ENCODE measurements at places on chromosomes 2 and 18.

GRCh38 chr2:102190430-102191107, 3.7 kb downstream of the IL1RL2 start:
- no peak for DNase-seq

DNA sequence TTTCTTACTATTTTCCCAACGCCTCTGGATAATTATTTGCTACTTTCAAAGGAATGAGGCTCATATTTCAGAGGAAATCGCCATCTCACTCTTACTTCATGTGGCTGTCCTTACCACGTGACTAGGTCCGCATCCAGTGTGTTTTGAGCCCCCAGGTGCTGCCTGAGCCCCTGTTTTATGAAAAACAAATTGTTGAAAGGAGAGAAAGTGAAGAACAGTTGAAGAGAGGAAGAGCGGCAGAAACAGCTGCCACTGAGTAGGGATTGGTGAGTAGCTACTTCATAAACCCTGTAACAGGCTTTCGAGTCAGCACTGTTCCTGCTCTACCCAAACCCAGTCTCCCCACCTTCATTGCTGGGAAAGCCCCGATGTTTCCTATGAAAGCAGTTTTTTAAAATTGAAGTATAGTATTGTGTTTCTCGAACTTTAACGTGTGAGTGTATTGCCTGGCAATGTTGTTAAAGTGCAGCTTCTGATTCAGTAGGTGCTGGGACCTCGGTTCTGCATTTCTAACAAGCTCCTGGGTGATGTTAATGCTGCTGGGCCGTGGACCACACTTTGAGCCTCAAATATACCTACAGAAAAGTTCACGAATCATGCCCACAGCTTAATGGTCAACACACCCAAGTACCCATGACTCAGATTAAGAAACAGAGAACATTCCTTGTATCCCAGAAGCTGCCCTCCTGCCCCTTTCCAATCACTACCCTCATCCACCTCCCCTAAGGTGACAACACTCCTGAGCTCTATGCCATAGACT, 39.7 kb downstream of the TMEM177 start:
- no peak for DNase-seq

- no peak for DNase-seq
Measured at GRCh38 chr2:218329027-218329825, 27.4 kb upstream of the CATIP start.

DNA sequence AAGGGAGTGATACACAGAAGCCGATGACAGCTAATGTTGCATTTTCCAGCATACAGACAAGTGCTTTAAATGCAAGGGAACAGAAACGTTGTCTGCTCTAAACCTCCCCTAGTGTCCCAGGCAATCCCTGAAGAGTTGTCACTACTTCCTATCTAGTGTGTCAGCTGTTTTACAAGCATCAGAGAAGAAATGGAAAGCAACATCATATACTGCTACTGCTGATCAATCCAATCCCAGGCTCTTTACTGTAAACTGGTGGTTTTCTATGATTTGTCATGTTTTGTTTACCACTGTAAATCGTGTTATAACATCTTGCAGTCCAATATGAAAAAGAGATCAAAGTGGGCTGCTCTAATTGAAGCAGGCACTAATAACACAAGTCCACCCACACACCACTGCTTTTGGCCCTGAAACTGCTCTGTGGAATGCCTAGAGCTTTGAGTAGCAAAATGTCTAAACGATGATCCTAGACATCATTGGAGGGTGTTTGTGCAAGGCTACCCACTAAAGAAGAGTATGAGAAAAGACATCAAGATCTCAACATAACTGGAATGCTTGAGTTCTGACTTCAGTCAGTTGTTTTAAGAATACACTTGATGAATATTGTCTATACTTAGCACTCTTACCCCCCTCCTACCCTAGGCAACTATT, 18.1 kb upstream of the ROCK1 start:
- DNase-seq = no peak

DNA sequence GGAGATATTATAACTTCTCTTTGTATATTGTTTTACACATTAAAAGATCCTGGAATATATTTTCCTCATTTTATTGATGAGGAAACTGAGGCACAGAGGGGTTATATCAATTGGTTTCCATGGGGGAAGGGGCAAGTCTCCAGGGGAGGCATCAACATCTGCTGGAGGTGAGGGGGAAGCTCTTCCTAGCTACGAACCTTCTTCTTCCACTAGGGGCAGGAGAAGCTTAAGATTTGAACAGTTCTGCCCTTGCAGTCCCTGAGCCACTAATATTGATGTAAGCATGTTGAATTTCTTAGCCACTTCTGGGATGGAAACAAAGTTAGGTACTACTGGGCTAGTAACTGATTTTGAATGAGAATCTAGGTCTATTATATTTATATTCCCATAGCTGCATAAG, 140.1 kb upstream of the AQP4 start:
- DNase-seq = no peak

DNA sequence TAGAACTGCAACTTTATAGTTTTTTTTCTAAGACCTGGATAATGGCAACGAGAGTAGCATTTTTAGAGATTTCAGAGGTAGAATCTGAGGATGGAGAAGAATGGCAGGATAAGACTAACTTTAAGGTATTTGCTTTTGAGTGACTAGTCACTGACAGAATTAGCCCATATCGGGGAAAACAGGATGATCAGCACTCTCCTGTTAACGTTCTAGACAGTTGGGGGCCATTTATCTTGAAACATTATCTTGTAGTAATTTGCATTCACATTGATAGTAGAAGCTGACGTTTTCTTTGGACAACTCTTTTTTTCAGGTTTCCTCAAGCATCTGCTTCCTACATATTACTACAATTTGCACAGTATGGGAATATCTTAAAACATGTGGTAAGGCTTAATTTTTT, 32.9 kb downstream of the NUP35 start:
- DNase-seq = no peak

- no peak for DNase-seq
Measured at GRCh38 chr2:38164881-38165280, 88.9 kb upstream of the CYP1B1 start.

DNA sequence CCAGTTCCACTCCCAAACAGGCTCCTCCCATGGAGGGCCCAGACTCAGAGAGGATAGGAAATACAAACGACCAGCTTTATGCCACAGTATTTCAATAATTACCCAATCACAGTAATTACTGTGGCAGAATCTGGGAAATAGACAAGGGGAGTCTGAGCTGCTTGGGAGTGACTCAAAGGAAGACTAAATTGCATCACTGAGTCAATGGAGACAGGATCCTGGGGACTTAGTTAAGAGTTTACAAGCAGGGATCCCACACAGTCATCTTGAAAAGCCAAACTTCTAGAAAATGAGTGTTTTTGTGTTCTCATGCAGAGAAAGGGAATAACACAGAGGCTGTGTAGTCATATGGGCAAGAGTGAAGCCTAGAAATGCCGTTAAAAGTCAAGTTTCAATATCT, 1142.1 kb downstream of the CNTNAP5 start:
- no peak for DNase-seq

DNA sequence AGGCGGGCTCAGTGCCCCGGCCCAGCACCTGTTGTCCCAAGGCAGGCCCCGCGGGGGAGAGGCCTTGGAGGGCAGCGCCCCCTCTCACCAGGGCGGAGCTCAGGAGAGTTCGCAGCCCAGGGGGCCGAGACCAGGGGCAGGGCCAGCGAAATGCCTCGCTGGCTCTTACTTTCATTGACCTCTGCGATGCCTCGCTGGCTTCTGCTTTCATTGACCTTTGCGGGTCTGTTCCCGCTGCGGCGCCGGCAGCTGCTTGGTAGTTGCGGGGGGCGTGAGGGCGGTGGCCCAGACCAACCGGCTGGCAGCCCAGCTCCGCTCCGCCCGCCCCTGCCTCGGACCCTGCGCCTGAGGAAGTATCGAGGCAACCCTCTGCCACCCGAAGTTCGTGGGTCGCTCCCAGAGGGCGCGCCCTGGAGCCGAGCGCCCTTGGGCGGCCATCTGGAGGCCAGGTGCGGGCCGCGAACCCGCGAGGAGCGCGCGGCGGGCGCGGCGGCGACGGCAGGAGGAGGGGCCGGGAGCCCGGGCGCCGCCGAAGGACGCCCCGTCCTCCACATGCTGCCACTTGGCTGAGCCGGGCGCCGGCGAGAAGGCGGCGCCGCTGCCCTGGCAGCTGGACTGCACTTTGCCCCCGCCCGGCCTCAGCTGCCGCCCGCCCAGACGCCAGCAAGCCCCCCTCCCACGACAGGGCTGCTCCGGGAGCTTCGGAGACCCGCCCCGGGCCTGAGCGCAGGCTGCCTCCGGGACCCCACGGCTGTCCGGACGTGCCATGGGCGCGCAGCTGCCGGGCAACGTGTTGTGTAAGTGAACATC, 118.0 kb upstream of the MSTN start:
- no peak for DNase-seq

GRCh38 chr18:35454803-35455202, 43.0 kb downstream of the INO80C start:
- DNase-seq = no peak

- DNase-seq = no peak
Measured at GRCh38 chr18:45171679-45172191, 443.5 kb upstream of the SLC14A2 start.

- no peak for DNase-seq
Measured at GRCh38 chr18:7367336-7367735, 136.4 kb downstream of the LRRC30 start.

DNA sequence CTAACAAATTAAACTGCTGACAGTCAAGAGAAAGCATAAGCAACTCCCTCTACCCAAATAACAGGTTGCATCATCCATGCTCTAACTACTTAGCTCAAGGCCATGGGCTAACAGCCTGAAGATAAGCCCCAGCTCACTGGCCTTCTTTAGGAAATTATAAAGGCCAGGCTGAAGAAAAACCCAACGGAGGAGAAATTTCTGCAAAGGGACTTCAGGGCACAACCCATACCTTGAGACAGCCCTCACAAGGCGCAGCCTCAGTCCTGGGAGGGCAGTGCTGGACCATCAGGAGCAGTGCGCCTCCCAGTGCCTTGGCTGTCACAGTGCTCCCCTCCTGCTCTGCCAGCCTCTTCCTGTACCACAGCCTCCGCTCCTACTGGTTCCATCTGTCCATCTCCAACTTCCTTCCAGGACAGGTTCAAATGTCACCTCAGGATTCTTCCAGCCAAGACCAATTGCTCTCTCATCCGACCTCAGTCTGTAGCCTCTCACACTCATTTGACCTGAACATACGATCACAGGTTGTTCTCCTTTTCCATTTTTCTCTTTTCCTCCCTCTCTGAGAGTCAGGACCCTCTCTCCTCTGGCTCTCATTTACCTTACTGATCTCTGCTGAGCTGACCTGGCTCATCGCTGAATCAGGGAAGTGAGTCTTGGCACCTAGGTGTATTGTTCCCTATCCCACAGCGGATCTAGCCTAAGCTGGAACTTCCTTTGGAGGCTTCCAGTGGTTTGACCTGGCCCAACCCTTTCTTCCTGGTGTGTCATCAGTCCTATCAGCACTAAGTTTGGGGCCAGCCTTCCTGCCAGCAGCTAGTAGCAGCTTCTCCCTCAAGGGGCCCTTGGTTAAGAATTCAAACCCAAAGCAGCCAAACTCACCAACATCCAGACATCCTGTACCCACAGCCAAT, 1.9 kb downstream of the MCFD2 start:
- DNase-seq = no peak

DNA sequence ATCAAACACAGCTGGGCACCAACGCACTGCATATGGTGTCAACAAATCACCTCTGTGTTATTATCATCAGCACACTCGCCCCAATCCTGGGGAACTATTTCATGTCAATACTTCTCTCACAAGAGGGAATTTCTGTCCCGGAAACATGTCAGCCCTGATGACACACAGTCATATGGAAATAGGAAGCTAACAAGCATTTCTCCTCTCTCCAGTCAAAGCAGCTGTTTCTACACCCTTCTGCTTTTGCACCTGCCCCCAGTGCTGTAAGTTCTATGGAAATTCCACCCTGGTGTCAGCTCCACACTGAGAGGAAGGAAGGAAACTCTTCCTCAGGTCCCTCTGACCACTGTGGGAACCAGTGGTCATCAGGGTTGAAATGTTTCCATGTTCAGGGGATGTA, 447.6 kb upstream of the ID2 start:
- no peak for DNase-seq

DNA sequence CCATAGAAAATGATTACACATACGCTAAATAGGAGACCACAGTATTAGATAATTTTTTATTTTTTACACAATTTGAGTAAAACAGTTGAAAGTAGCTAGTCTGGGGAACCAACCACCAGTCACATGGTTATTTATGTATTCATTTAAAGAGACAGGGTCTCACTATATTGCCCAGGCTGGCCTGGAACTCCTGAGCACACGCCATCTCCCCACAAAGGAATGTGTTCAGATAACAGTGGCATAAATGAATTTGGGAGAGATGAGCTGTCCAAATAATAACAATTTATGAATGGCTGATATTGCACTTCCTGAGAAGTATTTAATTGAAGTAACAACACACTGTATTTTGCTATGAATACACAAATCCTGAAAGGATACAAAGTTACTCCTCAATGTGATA, 39.7 kb downstream of the KIDINS220 start:
- DNase-seq = no peak

DNA sequence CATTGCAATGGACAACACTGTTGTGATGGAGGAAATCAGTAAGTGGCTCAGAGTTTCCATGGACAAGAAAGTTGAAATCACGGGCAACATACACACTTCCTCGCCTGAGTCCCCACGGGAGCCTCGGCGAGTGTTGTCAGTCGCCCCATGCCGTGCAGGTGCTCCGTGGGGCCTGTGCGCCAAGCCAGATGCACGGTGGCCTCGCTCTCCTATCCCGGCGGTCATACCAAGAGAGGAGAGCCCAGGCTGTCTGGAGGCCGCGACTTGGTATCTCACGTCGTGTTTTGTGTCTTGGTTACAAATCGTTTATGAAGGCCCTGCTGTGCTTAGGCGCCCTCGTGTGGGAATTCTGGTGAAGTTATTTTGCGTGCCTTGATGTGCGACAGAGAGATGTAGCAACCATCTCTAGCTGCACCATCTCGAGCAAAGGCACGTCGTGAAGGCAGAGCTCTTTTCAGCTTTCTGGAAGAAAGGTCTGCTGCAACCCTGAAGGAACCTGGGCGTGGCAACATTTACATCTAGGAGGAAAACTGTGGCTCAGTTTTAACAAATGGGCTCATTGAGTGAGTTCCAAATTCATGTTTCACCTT, 21.8 kb downstream of the ATG4B start:
- DNase-seq = no peak

GRCh38 chr2:207711750-207712530, 500 bp downstream of the CCNYL1 start:
- DNase-seq = peak; percentile 29

DNA sequence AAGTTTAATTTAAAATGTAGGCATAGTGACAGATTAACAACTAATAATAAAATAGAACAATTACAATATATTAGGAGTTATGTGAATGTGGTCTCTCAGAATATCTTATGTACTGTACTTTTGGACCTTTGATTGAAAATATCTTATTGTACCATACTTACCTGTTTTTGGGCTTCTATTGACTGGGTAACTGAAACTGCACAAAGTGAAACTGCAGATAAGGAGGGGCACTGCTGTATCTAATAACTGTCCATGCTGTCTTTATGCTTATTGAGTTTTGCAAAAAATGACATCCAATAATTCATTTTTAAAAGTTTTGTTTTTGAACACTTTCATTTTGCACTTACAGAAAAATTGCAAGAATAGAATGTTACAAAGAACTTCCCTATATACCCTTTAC, 19.9 kb downstream of the BIRC6 start:
- DNase-seq = no peak

All from activated CD4-positive, CD25-positive, alpha-beta regulatory T cell treated with anti-CD3 and anti-CD28 coated beads, Interleukin-2, amount 50 U/mL, for 16 hours (primary cell).